ENCODE measurements at places on chromosomes 11 and 22. TPM values are rescaled to one million over a fixed set of nuclear protein-coding genes. Genes with fewer than 3 reads are reported as not detected.

- DNase-seq: no peak
Measured at GRCh38 chr11:38835966-38836365, 2237.9 kb upstream of the RAG2 start.

DNA sequence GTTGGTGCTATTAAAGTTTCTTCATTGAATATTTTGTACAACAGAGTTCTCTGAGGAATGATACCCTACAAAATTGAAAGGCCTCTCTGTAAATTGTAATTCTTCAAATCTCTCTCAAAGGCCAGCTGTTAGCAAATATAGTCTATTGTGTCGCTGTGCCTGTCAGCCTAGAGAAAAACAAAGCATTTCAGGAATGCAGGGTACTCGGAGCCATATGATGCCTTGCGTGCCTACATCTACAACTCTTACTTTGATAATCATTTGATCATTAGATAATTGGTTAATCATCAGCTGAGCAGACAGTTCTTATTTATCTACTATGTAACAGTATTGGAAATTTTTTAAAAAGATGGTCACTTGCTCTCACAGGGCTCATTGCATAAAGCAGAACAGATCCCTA is 67.3 kb downstream of the RNF169 start:
- no peak for DNase-seq

DNA sequence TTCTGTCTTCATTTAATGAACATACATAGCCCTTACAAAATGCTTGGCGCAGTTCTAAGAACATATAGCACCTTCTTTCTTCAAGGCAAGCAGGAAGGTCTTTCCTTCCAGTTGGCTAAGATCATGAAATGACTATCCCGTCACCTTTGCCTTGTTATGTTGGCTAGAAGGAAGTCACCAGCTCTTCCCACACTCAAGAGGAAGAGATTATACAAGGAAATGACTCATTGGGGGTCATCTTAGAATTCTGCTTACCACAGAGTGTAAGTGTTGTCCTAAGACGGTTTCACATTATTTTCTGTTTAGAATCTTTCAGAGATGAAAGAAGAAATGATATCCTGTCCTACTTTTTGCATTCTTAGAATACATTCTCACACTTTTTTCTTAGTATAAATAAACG is 808.0 kb upstream of the LUZP2 start:
- no peak for DNase-seq

GRCh38 chr22:37784829-37785495 is 22.8 kb upstream of the GCAT start:
- DNase-seq: no peak

DNA sequence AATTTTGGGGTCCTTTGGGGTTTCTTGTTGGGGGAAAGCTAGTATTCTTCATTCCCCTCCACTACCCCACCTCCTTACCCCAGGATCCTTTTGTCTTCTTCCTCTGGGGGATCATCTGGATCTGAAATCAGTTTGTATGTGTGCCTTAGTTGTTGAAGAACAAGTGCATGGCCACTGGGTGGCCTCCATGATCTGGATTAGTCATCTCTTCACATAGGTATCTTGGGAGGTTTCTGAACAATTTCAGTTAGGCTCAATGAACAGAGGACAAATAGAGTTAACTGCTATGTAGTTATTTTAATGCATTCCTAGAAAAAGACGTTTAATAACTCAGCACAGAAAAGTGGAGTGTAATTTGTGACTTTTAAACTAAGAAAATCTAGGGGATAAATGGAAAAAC is 7.1 kb upstream of the VWA5A start:
- no peak for DNase-seq

The NLRX1 gene
- 12.7 TPM for polyA plus RNA-seq

The VSIG2 gene
- polyA plus RNA-seq: 15.7 TPM
